H7 (cell line): ENCODE measurements at places on chromosomes 6 and 20.

DNA sequence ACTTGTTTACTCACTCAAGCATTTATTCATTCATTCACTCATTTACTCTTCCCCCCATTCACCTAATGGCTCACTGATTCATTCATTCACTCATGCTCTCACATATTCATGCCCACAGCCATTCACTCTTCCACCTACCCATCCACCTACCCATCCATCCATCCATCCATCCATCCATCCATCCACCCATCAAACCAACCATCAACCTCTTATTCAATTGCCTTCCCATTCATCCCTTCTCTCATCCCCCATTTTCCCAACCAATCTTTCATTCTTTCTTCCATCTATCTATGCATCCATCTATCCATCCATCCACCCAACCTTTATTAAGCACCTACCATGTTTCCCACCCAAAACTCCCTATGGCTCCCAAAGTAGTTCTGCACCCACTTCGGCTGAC lies 1.6 kb upstream of the ARHGAP40 start:
- no peak for DNase-seq

GRCh38 chr6:34063651-34064050 lies 82.2 kb downstream of the GRM4 start:
- no peak for DNase-seq

- DNase-seq, result no peak
Measured at GRCh38 chr6:49453221-49453620, 9.8 kb downstream of the MMUT start.

DNA sequence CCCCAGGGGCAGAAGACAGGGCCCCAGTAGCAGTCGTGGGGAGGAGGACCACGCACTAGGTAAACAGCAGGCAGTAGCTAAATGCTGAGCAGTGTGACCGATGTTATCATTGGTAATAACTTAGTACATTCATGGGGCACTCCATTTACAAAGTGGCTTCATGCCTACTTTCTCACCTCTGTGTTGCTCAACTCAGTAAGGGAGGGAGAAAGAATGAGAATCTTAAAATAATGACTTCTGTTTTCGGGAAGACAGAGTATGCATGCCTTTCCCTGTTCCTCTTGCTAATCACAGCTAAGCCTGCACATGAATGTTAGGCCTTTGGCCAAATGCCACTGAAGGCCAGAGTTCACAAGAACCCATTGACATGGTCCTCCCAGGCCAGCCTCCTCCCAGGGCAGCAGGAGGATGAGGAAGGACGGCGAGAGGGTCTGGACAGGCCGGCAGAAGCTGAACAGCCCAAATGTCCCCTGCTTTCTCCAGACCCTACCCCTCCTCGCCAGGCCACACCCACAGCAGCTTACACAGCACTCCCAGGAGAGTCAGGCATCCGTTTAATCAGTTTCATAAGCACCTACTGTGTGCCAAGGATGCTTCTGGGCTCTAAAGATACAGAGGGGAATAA lies 183.4 kb downstream of the ANKRD60 start:
- DNase-seq, result no peak

DNA sequence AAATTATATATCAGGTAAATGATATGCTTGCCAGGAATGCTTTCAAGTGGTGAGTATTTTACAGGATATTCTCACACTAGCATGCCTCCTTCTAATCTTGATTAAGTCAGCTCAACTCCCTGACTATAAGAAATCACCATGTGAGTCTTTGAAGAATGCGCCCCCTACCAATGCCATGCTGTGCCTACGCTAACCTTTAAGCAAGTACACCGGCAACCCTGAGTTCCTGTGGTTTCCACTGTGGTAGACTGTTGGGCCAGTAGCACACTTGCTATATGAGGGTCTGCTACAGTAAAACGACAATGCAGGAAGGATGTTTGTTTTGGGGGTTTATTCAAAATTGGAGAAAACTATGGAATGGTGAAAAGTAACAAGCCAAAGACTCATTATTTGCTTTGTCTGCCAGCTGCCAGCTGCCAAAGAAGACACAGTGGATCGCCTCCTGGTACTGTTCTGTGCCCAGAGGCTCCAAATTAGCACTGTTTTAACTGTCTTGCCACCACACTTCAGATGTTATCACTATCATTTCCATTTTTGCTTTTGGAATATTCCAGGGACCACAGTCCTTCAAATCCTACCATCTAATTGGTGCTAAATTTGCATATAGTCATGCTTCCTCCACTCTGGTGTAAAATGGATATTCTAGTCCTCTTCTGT lies 333.5 kb downstream of the RNGTT start:
- DNase-seq, result peak; percentile 23

- no peak for DNase-seq
Measured at GRCh38 chr6:3788408-3789017, 37.0 kb upstream of the PXDC1 start.

DNA sequence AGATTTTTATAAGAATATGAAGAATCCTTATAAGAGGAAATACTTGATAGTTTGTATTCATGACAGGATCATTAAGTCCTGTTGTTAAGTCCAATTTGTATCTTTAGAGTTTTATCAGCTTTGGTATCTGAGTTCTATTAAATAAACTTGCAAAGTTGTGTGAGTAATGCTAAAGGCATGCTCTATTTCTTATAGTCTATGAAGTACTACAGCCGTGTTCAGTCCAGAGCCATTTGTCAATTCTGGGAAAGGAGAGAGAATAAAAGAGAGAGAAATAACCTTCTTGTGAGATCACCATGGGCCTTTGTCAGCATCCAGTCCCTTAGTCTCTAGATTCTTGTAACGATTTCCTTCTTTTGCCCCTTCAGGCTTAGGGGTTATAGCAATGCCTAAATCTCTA lies 181.2 kb upstream of the POU3F2 start:
- no peak for DNase-seq

DNA sequence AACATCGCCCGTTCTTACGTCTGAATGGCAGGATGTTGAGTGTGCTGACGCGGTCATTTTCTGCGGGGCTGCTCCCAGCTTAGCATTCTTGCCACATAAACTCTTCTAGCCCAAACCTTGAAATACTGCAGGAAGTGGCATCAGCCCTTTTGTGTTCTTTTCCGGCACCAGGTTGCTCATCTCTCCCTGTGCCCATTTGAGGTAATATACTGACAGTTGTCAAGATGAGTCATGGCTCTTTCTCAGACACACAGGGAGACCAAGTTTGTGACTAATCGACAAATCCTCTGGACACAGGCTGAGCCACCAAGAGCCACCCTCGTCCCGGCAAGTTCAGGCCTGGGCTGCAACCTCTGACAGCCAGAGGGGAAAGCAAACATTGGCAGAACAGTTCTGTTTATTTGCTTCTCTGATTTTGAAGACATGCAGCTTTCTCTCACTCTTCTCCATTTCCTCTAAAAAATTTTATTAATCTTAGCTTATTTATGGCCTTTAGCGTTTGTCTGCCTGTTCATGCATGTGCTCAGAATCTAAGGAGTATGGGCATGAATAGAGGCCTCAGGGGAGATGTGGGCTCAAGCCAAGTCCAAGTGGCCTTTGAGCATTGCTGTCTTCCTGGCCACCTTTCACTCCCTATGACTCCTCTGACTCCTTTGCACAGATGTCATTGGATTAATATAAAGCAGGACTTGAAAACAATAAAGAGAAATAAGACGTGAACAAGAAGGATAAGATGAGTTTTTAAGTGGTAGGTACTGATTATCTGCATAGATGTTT lies 328.2 kb upstream of the JAG1 start:
- DNase-seq, result no peak

DNA sequence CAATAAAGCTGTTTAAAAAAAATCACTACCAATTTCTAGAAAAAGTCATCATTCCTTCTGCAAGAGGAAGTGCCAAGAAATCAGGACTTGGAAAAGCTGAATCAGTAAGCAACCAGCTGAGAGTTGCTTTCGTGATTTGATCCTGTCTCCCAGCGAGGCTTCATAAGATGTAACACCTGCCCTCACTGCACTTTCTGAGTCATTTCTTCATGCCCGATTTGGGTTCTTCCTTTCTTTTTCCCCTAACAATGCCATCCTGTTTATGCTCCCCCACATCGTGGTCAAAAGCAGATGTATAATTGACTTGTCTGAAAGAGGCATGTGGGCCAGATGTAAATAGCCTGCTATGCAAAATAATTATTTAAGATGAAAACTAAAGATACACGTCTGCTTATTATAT lies 52.1 kb downstream of the RIPOR2 start:
- no peak for DNase-seq

- no peak for DNase-seq
Measured at GRCh38 chr20:11267762-11268335, 594.0 kb upstream of the JAG1 start.

GRCh38 chr6:75581231-75581630 lies 20.4 kb upstream of the SENP6 start:
- no peak for DNase-seq

GRCh38 chr20:54111460-54111859 lies 41.1 kb upstream of the BCAS1 start:
- DNase-seq, result no peak

DNA sequence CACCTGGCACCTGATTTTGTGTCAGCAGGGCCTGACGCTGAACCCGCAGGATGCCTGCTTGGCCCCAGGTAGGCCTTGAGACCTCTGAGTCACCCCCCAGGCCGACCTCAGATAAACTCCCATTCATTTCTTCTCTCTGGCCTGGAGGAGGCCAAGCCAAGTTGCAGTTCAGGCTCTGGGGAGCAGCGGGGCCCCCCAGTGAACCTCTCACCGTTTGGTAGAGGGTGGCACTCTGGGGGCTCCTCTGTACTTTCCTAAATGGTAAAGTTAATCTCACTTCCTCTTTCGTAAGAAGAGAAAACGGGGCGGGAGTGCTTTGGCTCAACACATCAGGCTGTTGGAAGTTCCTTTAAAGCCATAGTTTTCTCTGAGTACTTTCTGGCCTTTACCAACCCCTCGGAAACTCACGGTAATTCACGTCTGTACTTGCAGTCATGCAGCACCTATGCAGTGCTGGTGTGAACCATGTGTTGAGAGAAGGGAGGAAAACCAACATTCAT lies 2.8 kb downstream of the SIRPA start:
- no peak for DNase-seq

DNA sequence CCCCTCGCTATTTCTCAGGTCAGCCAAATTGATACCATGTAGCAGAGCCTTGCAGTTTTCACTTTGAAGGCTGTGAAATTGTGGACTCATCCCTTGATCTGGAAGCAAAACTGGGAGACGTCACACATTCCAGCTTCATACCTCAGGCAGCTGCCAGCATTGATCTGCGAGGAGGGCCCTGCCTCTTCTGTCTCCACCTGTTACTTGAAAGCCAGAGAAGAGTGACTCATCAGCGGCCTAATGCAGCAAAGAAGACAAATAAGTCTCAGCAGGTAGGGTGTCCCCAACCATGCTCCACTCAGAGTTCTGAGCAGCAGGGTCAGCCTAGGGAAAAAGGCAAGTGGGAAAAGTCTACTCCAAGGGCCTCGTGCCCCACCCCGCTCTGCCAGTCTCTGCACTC lies 69.4 kb upstream of the BMP2 start:
- peak; percentile 55 for DNase-seq
